NCI-H1930 (cell line): ENCODE measurements at places on chromosomes 1 and 21.
A peak's percentile ranks its signal among the peaks of the same experiment; 100 is the strongest.

DNA sequence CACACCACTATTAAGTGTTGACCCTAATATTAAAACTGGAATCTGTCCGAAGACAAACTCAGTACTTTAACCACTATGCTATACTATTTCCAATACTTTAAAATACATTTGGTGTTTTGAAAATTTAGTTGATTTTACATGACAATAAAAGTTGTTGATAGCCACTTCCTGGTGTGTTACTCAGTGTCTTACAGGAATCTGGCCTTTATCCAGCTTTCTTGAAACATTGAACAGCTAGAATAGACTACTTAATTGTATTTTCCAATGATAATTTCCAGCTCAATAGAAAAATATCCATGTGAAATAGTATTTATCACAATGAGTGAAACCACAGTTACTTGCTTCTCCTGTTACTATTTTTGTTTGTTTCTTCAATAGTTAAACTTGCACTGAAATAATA lies 369.6 kb upstream of the ADGRL4 start:
- DNase-seq = no peak

GRCh38 chr21:35520302-35520701 lies 471.2 kb upstream of the RUNX1 start:
- no peak for DNase-seq

DNA sequence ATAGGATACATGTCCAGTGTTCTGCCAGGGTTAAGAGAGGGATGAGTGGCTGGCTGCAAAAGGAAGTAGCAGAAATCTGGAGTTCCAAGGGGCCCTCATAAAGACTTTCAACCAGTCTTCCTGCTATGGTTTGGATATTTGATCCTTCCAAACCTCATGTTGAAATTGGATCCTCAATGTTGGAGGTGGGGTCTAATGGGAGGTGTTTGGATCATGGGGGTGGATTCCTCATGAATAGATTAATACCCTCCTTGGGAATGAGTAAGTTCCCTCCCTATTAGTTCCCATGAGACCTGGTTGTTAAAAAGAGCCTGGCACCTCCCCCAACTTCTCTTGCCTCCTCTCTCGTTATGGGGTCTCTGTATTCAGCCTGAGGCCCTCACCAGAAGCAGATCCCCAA lies 10.1 kb upstream of the GNG12 start:
- DNase-seq = no peak

DNA sequence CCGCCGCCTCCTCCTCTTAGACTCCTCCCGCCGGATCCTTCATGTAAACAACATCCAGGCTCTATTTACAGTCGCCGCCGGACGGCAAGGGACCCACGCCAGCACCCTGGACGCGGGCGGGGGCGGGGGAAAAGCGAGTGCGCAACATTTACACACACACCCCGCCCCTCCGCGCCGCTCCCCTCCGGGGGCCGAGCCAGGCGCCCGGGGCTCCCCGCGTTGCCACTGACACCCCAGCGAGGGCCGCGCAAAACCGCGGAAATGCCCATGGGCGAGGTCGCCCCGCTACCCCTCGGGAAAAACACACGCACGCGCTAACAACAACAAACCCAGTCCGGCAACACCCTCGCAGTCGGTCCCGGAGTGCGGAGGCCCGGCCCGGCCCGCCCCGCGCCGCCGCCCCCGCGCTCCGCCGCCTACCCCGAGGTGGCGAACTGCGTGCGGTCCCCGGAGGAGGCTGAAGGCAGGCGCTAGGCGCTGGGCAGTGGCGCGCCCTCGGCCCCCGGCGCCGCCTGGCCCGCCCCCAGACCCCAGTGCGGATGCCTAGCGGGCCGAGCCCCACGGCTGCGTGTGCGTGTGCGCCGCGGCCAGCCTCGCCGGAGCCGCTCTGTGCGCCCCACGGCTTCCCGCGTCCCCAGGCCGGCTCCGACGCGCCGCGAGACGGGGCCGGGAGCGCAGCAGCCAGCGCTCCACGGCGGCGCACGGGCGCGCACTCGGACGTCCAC lies 81.1 kb upstream of the AK4 start:
- peak; percentile 11 for DNase-seq

DNA sequence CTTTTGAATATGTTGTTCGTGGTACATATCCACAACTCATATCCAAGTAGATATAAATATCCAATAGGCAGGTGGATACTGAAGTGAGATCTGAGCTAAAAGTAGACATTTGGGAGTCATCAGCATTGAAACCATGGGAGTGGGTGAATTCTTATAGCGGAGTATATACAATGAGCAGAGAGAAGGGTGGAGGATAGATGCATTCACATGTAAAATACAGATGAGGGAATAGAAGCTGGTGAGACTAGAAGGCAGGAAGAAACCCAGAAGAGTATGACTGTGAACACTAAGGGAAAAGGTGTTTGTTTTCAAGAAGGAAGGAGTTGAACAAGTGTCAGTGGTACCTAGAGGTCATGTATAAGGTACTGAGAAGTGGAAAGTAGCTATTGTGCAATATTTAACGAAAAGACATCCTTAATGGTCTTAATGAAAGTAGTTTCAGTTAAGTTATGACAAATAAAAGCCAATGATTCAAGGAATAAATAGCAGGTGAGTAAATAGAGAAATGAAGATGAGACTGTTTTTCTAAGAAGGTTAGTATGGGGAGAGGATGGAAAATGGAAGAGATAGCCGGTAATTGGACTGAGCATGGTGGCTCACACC lies 181.6 kb upstream of the CACYBP start:
- no peak for DNase-seq

DNA sequence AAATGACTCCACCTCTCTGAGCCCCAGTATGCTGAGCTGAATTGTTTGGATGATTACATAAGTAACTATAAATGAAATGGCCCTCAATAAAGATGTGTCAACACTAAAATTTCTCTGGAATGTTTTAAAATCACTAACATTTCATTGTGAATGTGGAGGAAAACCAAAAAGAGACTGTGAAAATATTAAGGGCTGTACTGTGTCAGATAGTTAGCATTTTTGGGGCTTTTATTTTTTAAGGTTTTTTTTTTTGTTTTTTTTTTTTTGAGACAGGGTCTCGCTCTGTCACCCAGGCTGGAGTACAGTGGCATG lies 6.3 kb downstream of the MYOC start:
- no peak for DNase-seq

DNA sequence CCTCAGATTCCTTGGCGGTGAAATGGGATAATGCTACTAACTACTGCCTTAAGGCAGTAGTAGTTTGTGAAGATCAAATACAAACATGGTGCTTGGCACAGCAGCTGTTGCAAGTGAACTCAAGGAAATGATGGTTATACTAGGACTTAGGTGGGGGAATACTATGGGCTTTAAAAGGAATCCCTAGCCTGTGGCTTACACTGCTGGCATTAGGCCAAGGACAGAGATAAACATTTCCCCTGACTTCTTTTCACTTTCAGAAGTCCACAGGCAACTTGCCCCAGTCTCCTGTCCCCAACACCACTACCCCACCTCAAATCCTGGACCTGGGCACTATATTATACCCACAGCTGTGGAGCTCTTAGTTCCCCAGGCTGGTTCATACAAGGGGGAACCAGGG lies 13.1 kb upstream of the VAMP4 start:
- DNase-seq = no peak

DNA sequence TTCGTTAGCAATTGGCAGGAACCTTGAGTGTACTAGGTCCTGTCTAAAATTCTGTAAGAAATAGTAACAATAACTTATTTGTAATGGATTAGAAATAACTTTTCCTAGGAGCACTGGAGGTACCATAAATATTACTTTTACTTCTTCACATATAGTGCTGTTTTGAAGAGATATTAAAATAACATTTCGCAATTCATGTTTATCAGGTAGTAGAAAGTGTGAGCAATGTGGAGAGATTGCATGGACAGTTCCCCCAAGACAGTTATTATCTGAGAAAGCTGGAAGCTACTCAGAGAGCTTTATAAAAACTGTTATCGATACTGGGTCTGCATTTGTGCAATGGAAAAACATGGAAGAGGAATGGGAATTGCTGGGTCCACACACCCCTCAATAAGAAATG lies 128.5 kb upstream of the KIF26B start:
- DNase-seq = no peak

GRCh38 chr1:84260852-84261518 lies 40.5 kb upstream of the SAMD13 start:
- no peak for DNase-seq

DNA sequence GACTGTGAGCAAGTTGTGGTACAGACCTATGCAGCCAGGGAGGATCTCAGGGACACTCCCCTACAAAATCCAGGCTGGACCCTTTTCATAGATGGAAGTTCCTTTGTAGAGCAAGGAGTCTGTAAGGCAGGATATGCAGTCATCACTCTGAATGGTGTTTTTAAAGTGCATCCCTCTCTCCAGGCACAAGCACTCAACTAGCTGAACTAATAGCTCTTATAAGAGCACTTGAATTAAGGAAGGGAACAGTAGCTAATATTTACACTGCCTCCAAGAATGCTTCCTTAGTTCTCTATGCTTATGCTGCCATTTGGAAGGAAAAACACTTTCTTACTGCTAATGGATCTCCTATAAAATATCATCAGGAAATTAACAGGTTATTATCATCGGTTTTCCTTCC lies 27.0 kb upstream of the SMYD3 start:
- no peak for DNase-seq

DNA sequence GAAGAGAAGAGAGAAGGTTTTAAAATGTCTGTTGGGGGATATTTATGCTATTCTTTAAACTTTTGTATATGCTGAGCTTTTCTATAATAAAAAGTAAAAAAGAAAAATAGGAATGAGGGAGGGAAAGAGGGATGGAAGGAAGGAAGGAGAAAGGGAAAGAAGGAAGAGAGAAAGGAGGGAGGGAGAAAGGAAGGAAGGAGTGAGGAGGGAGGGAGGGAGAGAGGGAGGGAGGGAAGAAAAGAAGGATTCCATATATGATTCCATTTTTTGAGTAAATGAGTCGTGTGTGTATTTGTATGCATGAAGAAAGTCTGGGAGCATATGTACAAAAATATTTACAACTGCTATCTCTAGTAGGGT lies 120.9 kb upstream of the ZBTB40 start:
- no peak for DNase-seq

- no peak for DNase-seq
These were observed 46.4 kb downstream of the TOR1AIP2 start for GRCh38 chr1:179831225-179831624.

DNA sequence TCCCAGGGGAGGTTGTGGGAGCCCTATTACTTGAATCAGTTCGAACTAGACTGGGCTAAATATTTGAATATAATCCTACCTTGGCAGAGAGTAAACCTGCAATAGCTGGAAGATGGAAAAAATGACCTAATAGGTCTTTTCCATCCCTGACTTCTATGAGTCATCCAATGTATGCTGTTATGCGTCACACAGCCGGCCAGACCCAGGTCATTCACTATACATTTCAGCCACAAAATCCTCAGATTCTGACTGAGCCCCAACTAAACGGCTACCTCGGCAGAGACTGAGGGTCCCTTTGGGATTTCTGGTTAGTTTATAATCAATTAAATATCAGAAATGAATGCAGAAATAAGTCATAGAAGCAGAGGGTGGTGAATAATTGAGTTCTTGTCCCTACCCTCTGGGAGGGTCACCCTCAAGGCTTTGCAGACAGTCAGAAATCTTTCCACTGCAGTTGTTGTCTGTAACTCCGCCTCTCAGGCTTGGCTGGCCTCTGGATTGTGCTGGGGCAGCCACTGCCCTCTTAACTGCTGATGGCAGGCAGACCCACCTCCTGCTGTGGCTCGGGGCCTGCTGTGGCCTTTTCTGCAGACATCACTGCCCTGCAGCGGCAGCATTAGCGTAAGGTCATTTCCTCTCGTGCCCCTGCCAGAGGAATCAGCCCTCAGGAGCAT lies 240.5 kb downstream of the TGFB2 start:
- DNase-seq = no peak

DNA sequence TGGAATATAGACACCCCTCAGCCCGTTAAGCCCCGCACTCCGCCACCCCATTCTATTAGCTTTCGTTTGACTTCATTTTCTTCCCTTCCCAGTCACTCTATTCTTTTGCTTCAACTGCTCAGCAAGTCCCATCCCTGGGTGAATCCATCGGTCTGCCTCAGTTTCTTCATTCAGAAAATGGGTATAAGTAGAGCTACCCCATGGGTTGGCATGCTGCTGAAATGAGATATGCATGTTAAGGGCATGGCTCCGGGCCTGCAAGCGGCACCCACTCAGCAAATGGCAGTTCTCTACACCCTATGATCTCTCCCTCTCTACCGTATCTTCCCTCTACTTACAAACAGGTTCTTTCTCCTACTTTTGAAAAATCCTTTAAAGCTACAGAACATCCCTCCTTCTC lies 87.8 kb upstream of the IRF2BP2 start:
- no peak for DNase-seq

- no peak for DNase-seq
These were observed 190.2 kb downstream of the CAMTA1 start for GRCh38 chr1:6975331-6976043.

GRCh38 chr1:208496467-208497371 lies 252.5 kb upstream of the PLXNA2 start:
- DNase-seq = no peak

GRCh38 chr1:9882945-9883303 lies 27.1 kb downstream of the CTNNBIP1 start:
- no peak for DNase-seq

GRCh38 chr1:205543351-205544301 lies 39.2 kb downstream of the CDK18 start:
- no peak for DNase-seq
